SK-N-DZ (cell line): ENCODE measurements at places on chromosomes 12 and 14.
A peak's percentile ranks its signal among the peaks of the same experiment; 100 is the strongest.

- DNase-seq = no peak
Observed at GRCh38 chr14:104865081-104865630, at the start of gene CEP170B. Gene CEP170B, plus strand, starts transcription at chr14:104865268. Its CDS starts 3,183 bp downstream, at chr14:104868451.

GRCh38 chr14:37122288-37122687 is 50.1 kb downstream of the SLC25A21 start:
- no peak for DNase-seq

DNA sequence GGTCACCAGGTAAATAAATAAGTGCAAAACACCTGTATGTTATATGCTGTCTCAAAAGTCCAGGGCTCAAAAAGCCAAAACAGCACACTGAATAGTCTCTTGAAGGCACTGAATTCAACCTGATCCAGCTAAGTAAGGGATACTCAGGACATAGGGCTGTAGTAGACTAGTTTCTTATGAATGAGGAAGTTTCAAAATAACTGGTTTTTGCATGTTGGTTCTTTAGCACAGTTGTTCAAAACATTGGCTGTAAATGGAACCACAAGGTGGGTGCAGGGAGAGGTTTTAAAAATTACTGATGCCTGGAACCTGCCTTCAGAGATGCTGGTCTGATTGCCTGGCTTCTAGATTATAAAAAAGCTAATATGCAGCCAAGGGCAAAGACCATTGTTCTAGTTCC is 34.1 kb downstream of the NDUFA12 start:
- no peak for DNase-seq

- no peak for DNase-seq
Observed at GRCh38 chr12:94297096-94297699, 148.8 kb downstream of the PLXNC1 start.

DNA sequence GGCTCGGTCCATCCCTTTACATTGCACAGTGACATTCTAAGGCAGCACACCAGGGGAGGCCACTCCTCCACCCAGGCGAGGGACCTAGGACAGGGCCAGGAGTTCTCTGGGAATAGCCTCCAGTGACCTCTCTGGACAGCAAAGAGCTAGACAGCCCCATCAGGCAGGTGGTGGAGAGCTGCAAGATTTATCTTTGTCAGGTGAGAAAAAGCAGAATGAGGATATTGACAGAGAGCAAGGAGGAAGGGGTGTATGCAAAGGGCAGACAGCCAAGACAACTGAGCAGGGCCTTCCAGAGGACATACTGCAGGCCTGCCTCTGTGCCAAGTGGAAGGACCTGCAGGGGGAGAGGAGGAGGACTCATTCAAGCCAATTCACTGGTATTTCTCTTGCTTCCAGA is 112.4 kb upstream of the MAX start:
- DNase-seq = peak; percentile 81

DNA sequence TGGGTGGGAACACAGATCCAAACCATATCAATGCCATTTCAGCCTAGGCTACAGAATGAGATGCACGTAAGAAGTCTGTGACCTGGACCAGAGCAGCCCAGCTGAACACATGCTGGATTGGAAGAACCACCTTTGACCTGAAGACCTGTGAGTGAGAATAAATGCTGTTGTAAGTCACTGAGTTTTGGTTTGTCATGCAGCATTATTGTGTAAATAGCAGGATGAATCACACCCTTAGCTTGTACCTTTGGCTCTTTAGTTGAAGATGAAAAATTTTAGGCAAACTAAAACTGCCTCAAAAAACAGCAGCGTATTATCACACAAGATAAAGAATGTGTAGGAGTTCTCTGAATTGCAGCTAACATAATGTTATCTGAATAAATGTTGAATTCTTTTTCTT is 199.4 kb upstream of the LRIG3 start:
- no peak for DNase-seq

- DNase-seq = no peak
Observed at GRCh38 chr12:131321988-131322387, 368.3 kb downstream of the ADGRD1 start.

DNA sequence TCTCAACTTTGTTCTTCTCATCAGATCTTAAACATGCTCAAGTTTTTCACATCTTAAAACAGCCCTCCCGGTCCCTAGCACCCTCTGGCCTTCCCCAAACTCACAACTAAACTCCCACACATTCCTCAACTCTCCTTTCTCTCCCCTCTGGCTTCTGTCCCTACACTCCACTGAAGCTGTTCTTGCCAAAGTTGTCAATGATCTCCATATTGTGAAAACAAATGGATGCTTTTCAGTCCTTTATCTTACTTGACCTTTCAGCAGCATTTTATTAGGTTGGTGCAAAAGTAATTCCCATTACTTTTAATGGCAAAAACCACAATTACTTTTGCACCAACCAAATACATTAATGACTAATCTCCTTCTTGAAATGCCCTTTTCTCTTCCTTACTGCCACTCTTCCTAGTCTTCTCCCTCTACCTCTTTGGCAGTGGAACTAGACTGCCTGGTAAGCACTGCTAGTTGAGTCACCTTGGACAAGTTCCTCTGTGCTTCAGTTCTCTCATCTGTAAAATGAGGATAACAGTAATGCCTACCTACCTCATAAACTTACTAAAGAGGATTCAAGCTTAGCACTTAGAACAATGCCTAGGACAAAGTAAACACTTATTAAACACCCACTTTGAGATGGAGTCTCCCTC is 16.0 kb downstream of the CERS5 start:
- DNase-seq = no peak

DNA sequence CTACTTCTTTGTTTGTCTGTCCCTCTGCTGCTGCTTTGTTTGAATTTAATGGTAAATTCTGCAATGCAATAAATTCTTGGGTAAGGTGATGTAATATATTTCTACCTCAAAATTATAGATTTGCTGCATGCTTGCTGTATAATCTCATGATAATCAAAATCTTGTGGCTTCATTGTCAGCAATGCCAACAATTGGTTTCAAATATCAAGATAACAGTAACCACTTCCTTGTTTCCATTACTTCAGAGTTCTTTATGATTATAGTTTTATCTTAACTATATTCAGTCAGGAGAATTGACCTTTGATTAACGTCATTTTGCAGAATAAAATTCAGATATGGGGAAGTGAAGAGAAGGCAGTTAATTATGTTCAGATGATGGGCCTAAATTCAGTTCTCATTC is 30.2 kb upstream of the RNU6-8 start:
- no peak for DNase-seq

- DNase-seq = no peak
Observed at GRCh38 chr12:106189341-106189740, 50.6 kb upstream of the NUAK1 start.

- DNase-seq = peak; percentile 40
Observed at GRCh38 chr12:71780237-71780822, 25.7 kb downstream of the RAB21 start.

DNA sequence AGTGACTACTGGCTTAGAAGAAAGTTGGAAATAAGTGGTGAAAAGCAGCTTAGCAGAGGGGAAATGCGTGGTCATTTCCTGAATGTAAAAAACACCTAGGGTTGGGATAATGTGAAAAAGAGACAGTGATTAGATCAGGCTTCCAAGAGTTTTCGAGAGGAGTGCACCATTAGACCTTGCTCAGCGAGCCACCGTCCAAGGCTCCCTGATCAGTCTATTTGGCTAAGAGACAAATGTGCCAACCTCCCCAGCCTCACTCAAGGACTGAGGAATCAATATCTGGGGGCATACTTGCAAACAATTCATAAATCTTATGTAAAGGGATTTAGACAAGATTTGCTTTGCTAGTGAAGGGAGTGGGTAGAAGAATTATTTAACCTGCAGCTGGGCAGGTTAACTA is 594.5 kb downstream of the NRXN3 start:
- DNase-seq = no peak

- no peak for DNase-seq
Observed at GRCh38 chr14:51933191-51933590, 56.2 kb upstream of the RTRAF start.

DNA sequence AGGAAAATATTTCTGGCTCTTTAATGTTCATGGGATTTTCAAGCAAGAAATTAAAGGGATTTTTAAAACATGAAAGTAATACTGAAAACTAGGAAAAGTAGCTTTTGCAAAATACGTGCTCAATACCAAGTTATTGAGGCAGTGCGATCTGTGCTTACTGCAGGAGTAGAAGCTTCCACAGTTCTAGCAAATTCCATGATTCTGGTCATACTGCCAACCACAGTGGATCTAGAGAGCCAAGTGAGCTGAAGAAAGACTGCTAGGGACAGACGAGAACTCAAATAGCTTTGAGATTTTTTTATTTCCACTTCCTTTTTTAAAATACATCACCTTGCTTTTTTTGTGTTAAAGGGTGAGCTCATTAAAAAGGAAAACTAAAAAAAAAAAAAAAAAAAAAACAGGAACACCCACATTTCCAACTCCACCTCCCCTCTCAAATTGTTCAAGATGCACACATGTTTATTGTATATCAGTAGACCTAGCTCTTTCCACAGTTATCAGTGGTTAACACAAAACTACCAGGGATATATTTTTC is 26.2 kb downstream of the EGLN3 start:
- DNase-seq = no peak

GRCh38 chr12:30687265-30687986 is 8.2 kb downstream of the IPO8 start:
- no peak for DNase-seq

DNA sequence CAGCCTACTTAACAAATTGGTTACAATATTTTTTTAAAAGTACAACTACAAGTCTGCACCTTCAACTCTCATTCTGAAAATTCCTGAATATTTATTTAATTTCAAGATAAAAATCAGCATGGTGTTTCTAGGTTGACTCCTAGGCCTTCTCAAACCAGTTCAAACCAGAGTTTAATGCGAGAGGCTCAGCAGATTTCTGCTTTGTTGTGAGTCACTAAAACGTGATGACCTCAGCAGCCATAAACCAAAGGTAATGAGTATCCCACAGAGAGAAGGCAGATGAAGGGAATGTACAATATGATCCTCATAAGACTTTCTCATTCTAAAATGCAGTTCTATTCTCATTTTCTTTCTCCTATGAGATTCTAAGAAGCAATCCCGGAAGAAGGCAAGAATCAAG is 1.5 kb downstream of the PRDM4 start:
- DNase-seq = no peak

- peak; percentile 90 for DNase-seq
Observed at GRCh38 chr12:56020423-56021184, at the start of gene IKZF4. Gene IKZF4, plus strand, starts transcription at chr12:56021043. Its CDS starts 451 bp downstream, at chr12:56021494.

DNA sequence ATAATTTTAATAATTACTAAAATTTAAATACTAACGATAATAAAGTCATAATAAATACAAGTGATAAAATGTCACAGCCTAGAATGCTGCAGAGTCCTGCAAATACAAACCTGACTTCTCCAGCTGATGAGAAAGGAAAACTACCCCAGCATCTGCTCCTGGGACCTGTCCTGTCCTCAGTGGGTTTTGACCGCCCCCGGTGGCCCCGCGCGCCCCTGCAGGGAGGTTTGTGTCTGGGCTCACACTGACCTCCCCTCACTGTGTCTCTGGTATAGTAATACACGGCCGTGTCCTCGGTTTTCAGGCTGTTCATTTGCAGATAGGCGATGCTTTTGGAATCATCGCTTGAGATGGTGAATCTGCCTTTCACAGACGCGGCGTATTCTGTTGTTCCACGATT is 1139.4 kb downstream of the TMEM121 start:
- DNase-seq = no peak

DNA sequence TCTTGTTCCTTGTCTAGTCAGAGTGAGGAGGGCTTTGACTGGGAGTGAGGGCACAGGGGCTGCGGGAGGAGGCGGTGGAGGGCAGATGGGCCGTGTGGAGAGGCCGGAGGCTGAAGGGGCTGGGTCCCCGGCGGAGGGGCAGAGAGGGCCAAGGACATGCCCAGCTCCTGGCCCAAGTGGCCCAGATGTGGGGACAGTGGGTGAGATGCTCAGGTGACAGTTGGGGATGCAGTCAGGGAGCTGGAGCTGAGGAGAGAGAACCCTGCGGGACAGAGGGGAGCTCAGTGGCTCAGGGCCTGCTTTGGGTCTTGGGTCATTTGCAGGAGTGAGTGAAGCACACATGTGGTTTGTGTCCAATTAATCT is 26.5 kb upstream of the PLD4 start:
- DNase-seq = no peak

GRCh38 chr12:92065639-92066038 is 80.0 kb downstream of the BTG1 start:
- no peak for DNase-seq

GRCh38 chr12:52543985-52544883 is 8.7 kb downstream of the KRT71 start:
- no peak for DNase-seq

DNA sequence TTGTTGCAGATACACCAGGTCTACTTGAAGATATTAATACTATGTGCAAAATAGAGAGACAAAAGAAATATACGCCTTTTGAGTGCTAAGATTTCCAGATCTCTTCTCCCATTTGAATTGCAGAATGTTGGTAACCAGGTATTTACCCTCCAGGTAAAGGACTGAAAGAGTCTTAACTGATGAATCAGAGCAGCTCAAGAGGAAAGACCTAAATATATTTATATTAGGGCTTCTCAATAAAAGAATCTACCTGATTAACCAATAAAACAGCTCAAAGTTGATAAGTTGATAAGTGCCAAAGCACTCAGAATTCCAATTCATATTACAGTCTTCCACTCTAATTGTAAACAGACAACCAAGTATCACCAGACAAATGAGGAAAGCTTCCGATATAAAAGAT is 59.2 kb downstream of the ZNF641 start:
- no peak for DNase-seq

DNA sequence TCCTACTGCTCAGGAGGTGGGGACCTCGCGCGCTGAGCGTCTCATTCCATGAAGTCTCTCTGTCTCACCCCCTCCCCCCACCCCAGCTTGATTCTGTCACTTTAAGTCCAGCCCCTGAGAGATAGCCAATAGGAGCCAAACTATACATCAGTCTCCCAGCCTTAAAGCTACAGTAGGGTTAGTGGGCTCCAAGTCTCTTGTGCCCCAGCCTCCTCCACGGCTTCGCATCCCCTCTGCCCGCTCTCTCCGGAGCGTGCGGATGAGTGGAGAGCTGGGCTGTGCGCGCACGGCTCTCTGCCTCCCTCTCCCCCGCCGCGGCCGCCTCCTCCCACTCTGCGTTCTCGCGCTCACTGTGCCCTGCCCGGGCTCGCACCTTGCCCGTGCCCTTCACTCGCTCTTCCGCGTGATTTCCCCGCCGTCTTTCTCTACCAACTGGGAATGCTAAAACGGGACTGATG is at the start of gene ESRRB:
ESRRB (plus strand) TSS at position 191 of the 458 bp plus-strand sequence; CDS start at position 456, 265 bp downstream.
- DNase-seq = peak; percentile 85

GRCh38 chr14:83850092-83850491 is 1679.9 kb upstream of the FLRT2 start:
- no peak for DNase-seq

GRCh38 chr12:64255249-64255648 is 33.2 kb upstream of the KICS2 start:
- DNase-seq = no peak
